ENCODE measurements at places on chromosomes 2 and 18.

- DNase-seq: no peak
- H3K27me3 ChIP-seq: peaks cover 2% of the 10 kb centered on the region
- H3K4me3 ChIP-seq: no peak overlapping the region
- no peaks in the 10 kb centered on the region for H3K36me3 ChIP-seq
- peaks cover 10% of the 10 kb centered on the region for H3K4me1 ChIP-seq
Observed at GRCh38 chr18:23037646-23038045, 97.6 kb upstream of the CABLES1 start.

DNA sequence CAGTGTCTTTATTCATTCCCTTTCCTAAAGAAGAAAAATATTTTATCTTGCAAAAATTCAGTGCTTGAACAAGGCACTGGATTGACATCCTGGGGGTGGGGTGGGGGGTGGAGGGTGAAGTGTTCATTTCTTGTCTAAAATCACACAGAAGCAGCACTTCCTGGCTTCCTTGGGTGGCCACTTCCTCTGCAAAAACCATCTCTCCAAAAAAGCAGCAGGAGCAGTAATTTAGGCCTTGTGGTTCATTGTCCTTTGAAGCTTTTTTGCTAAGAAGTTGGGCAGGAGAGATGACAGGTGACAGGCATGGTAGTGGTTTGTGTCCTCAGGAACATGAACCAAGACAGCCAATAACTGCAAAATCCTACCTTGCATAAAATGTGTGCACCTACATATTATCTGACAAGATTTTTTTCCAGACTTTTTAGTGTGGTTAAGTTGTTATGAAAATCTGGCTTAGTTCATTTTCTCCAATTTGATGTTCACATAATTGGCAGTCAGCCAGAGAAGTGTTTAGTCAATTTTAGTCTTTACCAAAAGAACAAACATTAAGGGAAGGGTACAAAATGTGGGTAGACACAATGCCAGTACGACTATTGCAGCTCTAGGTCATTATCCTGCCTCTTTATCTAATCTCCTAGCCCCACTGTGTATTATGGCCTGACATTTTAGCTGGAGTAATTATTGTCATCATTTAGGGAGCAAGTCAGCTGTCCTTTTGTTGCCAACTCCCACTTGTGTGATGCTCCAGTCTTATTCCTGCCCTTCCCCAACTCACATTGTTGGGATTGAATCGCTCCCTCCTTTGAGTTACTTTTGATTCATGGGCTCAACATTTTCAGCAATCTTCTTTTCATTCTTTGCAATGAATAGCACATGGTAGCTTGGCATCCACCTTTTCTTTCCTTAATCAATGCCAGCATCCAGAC lies 177.2 kb downstream of the MYO3B start:
- H3K27me3 ChIP-seq: peaks cover 9% of the 10 kb centered on the region
- H3K4me1 ChIP-seq: peaks cover 23% of the 10 kb centered on the region
- H3K4me3 ChIP-seq: no peak overlapping the region
- H3K36me3 ChIP-seq: no peaks in the 10 kb centered on the region

- no peak overlapping the region for H3K27ac ChIP-seq
- H3K36me3 ChIP-seq: peaks cover 2% of the 10 kb centered on the region
- no peaks in the 10 kb centered on the region for H3K27me3 ChIP-seq
- H3K4me1 ChIP-seq: peaks cover 7% of the 10 kb centered on the region
- H3K4me3 ChIP-seq: no peak overlapping the region
- no peak for DNase-seq
Observed at GRCh38 chr18:68431922-68432198, 283.0 kb downstream of the TMX3 start.

- peaks cover 6% of the 10 kb centered on the region for H3K27me3 ChIP-seq
- no peaks in the 10 kb centered on the region for H3K36me3 ChIP-seq
- H3K27ac ChIP-seq: no peak overlapping the region
- peaks cover 3% of the 10 kb centered on the region for H3K4me1 ChIP-seq
Observed at GRCh38 chr2:127163921-127164320, 56.2 kb downstream of the CYP27C1 start.

- H3K4me1 ChIP-seq: no peaks in the 10 kb centered on the region
- H3K36me3 ChIP-seq: no peaks in the 10 kb centered on the region
- no peak overlapping the region for H3K4me3 ChIP-seq
- DNase-seq: no peak
- no peak overlapping the region for H3K27ac ChIP-seq
Observed at GRCh38 chr2:42978887-42979415, 186.6 kb upstream of the HAAO start.

GRCh38 chr2:48147719-48148118 lies 241.4 kb upstream of the FBXO11 start:
- no peak for DNase-seq
- H3K4me1 ChIP-seq: peaks cover 24% of the 10 kb centered on the region
- H3K27me3 ChIP-seq: no peaks in the 10 kb centered on the region
- no peak overlapping the region for H3K4me3 ChIP-seq
- peaks cover 12% of the 10 kb centered on the region for H3K36me3 ChIP-seq

- DNase-seq: no peak
- no peaks in the 10 kb centered on the region for H3K4me1 ChIP-seq
- no peaks in the 10 kb centered on the region for H3K36me3 ChIP-seq
- no peak overlapping the region for H3K27ac ChIP-seq
Observed at GRCh38 chr2:226756131-226756530, 43.5 kb downstream of the IRS1 start.

GRCh38 chr2:33086400-33087015 lies 139.8 kb downstream of the LTBP1 start:
- no peaks in the 10 kb centered on the region for H3K4me1 ChIP-seq
- no peaks in the 10 kb centered on the region for H3K36me3 ChIP-seq
- no peak overlapping the region for H3K27ac ChIP-seq

GRCh38 chr18:57918601-57919000 lies 115.5 kb upstream of the ATP8B1 start:
- no peak for DNase-seq
- peaks cover 9% of the 10 kb centered on the region for H3K27me3 ChIP-seq
- H3K36me3 ChIP-seq: no peaks in the 10 kb centered on the region
- H3K27ac ChIP-seq: no peak overlapping the region

DNA sequence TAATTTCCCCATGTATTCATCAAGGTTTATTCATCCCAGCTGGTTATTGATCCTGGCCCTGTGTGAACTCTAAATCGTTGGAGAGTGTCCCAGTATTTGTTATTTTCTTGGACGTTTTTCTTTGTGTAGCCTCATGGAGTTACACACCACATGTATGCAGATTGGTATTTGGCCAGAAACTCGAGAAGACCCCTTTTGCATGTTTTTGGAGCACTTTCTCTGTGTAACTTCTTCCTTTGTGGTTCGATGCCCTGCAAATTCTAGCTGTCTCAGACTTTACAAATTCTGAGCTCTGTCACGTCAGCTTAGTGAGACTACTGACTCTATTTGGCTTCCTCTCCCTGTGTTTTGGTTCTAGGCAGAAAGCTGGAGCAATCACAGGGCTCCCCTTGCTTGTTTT lies 198.7 kb downstream of the MCFD2 start:
- peaks cover 9% of the 10 kb centered on the region for H3K4me1 ChIP-seq
- no peak overlapping the region for H3K27ac ChIP-seq
- H3K27me3 ChIP-seq: no peaks in the 10 kb centered on the region

DNA sequence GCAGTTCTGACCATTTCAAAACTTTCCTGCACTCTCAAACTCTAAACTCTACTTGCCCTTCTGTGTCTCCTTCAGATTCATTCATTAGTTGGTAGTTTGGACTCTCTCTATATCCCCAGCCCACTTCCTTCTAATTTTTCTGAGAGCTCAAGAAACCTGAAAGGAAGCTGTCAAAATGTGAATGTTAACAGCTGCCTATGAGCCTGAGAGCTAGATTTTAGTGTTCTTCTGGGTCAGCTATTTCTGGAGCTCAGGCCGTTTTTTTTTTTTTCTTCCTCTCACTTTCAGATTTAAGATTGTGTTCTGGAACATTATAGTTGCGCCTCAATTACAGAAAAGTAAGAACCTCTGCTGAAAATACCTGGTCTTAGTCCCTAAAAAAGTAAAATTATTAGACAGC lies 73.1 kb downstream of the RTN4 start:
- H3K36me3 ChIP-seq: peaks cover 18% of the 10 kb centered on the region
- H3K4me3 ChIP-seq: no peak overlapping the region
- DNase-seq: no peak
- H3K4me1 ChIP-seq: peaks cover 21% of the 10 kb centered on the region

DNA sequence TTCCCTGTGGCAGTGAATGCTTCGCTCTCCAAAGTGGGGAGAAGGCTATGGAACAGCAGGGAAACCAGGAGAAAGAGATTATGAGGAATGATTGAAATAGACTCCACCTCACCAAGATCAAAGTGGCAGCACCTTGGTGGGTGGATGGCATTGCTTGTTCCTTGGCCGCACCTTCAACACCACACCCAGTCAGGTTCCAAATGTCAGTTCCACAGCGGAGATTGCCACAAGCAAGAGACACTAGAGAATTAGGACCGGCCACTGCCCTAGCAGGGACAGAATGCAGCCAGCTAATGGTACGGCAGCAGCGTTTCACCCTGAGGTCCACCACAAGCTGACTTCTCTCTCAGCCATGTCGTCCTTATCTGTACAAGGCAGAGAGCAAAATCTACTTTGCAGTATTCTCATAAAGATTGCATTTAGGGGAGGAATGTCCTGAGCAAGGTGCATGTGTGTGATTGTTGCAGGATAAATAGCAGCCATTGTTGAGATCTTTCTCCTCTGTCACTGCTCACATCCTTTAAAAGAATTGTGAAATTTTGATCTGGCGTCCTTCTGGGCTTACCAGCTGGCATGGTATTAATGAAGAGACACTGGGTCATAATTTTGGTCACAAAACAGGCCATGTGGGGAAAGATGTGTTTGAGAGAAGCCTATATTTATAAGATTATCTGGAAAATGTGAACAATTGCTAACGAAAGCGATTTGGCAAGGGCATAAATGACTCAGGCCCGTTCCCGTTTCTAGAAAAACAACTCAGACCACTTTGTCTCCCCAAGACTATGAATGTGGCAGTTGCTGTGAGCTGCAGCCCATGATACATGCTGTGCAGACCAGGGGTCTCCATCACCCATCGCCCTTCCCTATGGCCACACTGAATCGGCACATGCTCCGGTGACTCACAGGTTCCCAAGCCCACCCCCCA lies 228.6 kb upstream of the ID2 start:
- H3K4me3 ChIP-seq: no peak overlapping the region
- peaks cover 4% of the 10 kb centered on the region for H3K36me3 ChIP-seq
- H3K4me1 ChIP-seq: peaks cover 36% of the 10 kb centered on the region
- H3K27me3 ChIP-seq: no peaks in the 10 kb centered on the region

DNA sequence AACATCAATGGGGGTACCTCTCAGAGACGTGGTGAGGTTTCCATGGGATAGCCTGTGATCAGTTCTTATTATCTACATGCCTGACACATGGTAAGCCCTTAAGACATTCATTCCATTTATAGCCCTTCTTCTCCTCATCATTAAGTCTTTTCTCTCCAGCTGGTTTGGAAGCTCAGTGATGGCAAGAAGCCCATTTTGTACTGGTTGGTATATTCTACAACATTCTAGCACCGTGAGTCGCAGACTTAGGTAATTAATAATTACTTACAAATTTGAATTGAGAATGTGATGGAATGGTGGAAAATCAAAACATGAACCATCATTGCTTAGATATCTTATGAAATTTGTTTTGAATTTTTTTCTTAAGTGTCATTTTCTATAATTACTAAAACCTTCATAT lies 472.6 kb downstream of the DLGAP1 start:
- H3K27ac ChIP-seq: no peak overlapping the region
- DNase-seq: no peak
- H3K27me3 ChIP-seq: no peaks in the 10 kb centered on the region
